ENCODE measurements at places on chromosomes 6 and 20.

- no peak for DNase-seq
Measured at GRCh38 chr20:24116611-24117010, 128.0 kb upstream of the GGTLC1 start.

DNA sequence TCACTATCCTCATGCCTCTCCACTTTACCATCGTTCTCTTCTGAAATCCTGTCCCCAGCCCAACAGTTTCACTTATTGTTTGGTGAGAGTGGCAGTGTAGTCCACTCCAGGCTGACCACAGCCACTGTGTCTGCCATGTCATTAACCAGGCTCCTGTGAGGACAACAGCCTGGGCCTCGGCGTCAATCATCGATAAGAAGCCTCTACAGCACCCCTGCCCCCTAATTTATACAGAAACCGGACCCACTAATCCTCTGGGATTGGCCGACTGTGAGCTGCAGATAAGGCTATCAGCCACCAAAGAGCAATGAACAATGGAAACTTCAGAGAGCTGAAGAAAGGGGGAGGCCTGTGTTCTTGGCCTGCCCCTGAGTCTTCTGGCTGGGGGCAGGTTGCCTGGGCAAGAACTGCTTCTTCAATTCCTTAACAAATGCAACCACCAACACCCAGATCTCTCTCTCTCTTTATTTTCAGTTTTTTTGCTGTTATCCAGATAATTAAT lies 3.4 kb downstream of the EGFL8 start:
- no peak for DNase-seq

GRCh38 chr20:20259533-20259932 lies 108.4 kb upstream of the INSM1 start:
- DNase-seq, result peak; percentile 5

GRCh38 chr6:55566036-55566710 lies 12.8 kb downstream of the HMGCLL1 start:
- DNase-seq, result no peak

DNA sequence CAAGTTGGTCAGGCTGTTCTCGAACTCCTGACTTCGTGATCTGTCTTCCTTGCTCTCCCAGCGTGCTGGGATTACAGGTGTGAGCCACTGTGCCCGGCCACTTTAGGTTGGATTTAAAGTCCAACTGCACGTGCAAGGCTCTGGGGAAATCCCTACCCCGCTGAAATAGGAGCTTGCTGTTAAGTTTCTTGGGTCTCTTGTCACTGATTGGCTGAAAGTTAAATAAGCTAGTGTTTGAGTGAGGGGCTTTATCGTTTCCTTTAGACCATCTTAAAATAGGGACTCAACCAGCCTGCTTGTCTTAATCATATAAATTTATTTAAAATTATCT lies 11.1 kb upstream of the SERINC1 start:
- DNase-seq, result no peak

DNA sequence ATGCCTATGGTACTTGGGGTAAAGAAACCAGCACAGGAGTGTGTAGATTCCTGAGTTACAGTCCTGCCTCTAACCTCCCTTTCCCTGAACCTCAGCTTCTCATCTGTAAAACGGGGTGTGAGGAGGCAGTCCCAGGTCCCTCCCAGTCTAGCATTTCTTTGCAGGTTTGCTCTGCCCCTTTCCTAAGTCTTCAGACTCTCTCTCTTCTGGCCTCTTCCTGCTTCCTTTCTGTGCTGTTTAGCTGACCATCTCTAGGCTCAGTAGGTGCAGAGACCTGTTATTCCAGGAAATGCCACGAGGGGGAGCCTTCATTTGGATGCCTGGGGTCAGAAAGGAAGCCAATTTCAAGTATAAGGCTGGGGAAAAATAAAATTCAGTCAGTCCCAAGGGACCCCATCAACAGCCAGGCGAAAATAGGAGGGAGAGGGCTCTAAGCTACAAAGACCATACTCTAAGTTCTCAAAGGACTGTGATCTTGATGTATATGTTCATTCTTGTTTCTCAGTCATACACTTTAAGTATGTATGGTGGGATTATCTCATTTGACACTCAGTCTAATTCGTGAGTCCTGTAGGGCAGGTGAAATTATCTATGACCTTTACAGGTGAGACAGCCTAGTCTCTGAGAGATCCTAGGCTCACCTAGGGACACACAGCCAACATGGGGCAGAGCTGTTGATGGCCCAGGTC lies 89.1 kb downstream of the NCR2 start:
- peak; percentile 69 for DNase-seq

GRCh38 chr6:97110626-97111025 lies 172.4 kb downstream of the MMS22L start:
- no peak for DNase-seq

- no peak for DNase-seq
Measured at GRCh38 chr6:117481926-117482239, 591 bp upstream of the DCBLD1 start.

DNA sequence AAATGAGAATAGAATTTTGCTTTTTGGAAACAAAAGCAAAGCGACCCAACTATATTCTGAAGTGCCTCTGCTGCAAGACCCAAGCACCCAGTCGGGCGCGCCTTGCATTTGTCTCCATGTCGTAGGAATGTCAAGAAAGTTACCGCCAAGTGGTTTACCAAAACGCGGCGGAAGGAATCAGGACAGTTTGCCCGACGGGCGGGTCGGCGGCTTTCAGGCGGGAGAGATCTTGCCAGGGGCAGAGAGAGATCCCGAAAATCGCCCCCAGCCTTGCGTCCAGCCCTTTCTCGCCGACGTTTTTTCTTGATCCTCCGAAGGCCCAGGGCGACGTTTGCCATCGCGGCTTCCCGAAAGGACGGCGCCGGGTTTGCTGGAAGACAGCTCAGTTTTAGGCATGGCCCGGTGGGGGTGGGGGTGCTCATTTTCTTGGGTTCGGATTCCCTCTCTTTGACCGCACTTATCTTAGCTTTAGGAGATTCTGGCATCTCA lies 4.0 kb upstream of the LIN28B start:
- DNase-seq, result no peak

GRCh38 chr6:33962246-33963027 lies 158.6 kb upstream of the MLN start:
- DNase-seq, result peak; percentile 17

- peak; percentile 34 for DNase-seq
Measured at GRCh38 chr6:16800942-16801341, 39.7 kb upstream of the ATXN1 start.

Data from LHCN-M2 (cell line).